ENCODE measurements at places on chromosomes 2 and 18. TPM values are rescaled to one million over a fixed set of nuclear protein-coding genes. Genes with fewer than 3 reads are reported as not detected.

- DNase-seq = no peak
These were observed 23.6 kb upstream of the LHCGR start for GRCh38 chr2:48779019-48779716.

- DNase-seq = no peak
These were observed 80.8 kb downstream of the COLEC12 start for GRCh38 chr18:419541-420175.

DNA sequence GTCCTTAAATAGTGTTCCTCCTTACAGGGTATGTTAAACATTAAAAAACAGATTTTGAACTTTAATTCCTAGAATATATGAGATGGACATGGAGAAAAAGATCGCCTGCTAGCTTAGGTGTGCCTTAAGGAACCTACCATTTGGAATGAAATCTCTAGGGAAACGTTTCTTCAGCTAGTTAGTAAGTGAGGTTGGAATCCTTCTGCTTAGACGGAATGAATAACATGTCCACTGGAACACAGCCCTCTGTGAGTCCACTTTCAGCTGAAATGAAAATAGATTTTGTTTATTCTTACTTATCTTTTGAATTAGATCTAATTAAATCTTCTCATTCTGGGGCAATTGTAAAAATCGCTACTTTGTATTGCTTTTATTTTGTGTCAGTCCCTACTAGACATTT is 28.4 kb downstream of the NAB1 start:
- no peak for DNase-seq

DNA sequence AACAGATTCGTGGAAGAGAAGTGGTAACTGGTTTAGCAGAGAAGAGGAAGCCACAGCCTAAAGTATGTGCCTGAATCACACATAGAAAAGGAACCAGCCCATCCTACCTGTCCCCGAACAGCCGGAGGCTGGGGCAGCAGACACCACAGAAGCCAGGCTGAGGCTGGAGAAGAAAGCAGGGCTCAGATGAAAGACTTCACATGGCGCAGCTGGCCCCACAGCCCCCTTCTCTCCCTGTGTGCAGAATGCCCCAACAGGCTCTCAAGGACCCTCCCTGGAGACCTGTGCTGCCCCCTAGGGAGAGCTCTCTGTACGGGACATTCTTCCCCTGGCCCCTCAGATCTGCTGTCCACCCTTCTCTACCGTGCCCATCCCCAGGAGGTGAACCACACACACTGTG is 83.5 kb upstream of the RAB12 start:
- DNase-seq = no peak

GRCh38 chr18:49934457-49934856 is 121.1 kb upstream of the ACAA2 start:
- no peak for DNase-seq

GRCh38 chr2:39119732-39120520 is 925 bp downstream of the SOS1 start:
- DNase-seq = peak; percentile 91

- no peak for DNase-seq
These were observed 29.6 kb upstream of the ORC2 start for GRCh38 chr2:200993097-200993496.

GRCh38 chr18:2853926-2854664 is 7.3 kb downstream of the EMILIN2 start:
- no peak for DNase-seq

GRCh38 chr18:25278394-25278793 is 73.6 kb downstream of the ZNF521 start:
- DNase-seq = no peak

DNA sequence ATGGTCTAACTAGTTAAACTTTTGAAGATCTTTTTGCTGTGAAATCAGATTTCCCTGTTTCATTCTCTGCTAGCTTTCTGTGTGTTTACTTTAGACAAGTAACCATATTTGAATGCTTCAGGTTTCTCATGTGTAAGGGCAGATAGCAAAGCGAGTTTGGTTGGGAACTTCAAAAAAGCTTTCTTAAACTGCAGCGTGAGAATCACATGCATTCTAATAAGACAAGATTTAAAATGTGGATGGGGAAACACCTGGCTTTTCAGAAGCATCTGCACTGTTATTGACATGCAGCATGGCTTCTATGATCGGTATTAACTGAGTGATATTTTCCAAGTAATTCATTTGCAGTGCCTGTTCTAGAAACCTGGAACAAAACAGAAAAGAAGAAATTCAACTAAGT is 119.3 kb downstream of the ABCA12 start:
- DNase-seq = no peak

GRCh38 chr18:74251297-74252038 is 40.3 kb downstream of the CYB5A start:
- peak; percentile 57 for DNase-seq

DNA sequence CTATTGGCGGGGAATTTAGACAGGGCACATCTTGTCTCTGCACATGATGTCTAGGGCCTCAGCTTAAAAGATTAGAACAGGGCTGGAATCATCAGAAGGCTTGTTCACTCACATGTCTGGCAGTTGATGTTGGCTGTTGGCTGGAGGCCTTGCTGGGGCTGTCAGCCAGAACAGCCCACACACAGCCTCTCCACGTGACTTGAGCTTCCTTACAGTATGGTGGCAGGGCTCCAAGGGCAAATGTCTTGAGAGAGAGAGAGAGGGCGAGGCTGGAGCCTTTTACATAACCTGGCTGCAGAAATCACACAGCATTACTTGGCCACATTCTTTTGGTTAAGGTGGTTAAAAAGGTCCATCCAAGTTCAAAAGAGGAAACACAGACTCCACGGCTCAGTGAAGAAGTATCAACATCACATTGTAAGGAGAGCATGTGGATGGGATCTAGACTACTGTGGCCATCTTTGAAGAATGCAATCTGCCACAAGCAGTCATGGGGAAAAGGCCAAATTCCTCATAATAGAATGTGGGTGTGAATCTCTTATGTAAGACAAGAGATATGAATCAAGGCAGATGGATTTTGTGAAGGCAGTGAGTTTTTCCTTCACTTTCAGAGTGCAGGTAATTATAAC is 30.4 kb downstream of the SRSF7 start:
- DNase-seq = peak; percentile 91

DNA sequence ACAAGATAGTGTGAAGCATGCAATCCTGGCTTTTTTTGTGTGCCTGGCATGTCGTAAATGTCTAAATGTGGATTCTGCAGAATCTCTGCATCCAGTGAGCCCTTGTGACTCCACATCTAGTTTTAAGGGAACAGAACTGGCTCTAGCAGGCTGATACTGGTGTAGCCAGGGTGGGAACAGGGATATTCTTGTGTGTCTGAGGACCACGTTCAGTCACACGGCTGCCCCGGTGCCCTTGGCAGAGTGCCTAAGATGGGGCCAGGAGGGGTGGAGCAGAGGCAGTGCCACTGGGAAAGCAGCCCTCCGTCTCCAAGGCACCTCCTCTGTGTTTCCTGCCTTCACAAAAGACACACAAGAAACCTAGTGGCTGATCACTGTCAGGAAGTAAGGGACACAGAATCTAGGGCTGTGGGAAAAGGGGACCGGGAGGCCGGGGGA is 91.5 kb upstream of the PARD3B start:
- peak; percentile 30 for DNase-seq

DNA sequence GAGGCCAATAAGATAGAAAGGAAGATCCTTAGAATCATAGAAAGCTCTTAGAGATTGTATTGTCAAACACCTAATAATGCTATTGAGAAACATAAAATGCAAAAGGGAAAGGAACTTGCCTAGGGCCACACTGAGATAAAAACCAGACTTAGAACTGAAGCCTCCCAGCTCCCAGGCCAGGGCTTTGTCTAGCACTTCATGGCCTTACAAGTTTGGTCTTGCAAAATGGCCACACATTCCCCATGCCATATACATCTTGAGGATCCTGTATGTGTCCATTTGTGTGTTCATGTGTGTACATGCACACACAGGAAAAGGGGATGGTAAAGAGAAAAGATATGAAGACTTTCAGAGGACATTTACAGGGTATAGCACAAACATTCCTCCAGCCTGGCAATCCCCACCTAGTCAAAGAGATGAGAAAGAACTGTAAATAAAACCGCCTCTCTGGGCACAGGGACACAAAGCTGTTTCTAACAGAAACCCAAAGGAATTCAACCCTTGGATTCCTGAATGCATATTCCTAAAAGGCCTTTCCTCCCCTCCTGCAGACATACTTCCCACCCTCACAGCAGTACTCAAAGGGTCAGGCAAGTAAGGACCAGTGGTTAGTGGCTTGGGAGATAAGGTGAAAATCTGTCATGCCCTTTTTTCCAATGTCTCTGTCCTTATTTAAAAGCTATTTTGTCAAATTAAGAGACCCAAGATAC is 99.7 kb upstream of the KLHL29 start:
- DNase-seq = no peak

GRCh38 chr18:41624460-41624859 is 330.6 kb upstream of the PIK3C3 start:
- DNase-seq = no peak

- no peak for DNase-seq
These were observed 42.4 kb upstream of the MTIF2 start for GRCh38 chr2:55311444-55311870.

DNA sequence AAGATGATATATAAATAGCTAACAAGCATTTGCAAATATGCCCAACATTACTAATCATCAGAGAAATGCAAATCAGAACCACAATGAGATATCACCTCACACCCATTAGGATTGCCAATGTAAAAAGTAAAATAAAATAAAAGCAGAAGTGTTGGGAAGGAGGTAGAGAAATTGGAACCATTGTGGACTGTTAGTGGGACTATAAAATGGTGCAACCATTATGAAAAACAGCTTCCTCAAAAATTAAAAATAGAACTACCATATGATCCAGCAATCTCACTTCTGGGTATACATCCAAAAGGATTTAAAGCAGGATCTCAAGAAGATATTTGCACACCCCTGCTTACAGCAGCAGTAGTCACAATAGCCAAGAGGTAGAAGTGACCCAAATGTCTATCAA is 99.8 kb upstream of the DAPL1 start:
- no peak for DNase-seq

GRCh38 chr2:100902817-100903405 is 83.0 kb downstream of the NPAS2 start:
- DNase-seq = peak; percentile 83

DNA sequence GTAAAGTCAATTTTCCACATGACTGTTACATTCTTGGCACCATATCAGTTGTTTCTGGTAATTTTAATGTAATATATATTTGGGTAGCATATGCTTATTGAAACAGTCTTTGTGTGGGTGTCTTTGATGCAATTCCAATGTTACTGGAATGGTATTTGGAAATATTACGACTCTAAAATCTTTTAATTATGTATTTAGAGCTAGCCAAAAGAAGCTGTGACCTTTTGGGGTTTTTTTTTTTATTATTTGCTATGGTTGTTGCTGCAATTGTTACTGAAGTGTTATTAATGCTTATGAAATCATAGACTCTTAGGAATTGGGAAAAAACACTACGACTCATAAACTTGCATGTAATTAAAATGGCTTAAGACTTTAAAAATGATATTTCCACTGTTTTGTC is 95.9 kb downstream of the AOX1 start:
- DNase-seq = no peak

GRCh38 chr2:28768422-28768821 is 16.8 kb downstream of the PPP1CB start:
- no peak for DNase-seq

DNA sequence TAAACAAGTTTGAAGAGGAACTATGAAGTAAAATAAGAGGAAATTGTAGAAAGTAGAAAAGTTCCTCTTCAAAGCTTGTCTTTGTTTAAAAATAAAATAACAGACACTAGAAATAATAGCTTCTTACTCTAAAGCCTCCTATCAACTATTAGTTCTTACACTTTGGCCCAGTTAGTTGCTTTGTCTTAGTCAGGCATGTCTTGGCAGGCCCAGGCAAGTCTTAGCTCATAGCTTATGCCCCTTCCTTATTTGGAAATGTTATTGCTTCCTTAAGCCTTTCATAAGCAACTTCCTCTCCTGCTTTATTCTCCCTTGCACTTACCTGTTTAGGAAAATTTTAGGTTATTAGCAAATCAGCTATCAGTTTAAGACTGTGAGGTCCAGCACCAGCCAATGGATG is 950.6 kb upstream of the LRATD1 start:
- no peak for DNase-seq

DNA sequence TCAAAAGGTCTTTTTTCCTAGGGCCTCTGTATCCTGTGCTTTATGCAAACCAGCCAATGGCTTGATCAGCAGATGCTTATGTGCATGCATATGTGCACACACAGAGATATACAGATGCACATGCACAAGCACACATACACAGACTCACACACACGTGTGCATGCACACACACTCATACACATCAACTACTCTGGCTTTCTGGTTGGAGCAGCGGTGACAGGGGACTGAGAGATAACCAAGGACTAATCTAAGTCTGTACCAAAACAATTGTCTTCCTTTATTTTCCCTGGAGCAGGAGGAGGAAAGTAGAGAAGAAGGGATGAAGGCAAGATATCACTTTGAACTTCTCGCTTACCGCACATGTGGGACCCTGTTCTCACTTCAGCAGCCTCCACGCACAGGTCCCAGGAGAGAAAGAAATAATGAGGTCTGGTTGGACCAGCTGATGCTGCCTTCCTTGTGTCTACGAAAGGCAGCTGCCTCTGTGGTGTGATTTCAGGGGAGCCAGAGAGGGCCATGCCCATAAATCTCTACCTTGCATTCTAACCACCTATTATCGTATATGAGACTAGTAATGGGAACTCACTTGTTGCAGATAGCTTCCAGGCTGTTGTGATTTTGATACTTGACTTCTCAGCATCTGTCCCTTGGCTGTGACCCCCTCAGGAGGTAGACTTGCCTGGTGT is 338.0 kb downstream of the EN1 start:
- DNase-seq = no peak

DNA sequence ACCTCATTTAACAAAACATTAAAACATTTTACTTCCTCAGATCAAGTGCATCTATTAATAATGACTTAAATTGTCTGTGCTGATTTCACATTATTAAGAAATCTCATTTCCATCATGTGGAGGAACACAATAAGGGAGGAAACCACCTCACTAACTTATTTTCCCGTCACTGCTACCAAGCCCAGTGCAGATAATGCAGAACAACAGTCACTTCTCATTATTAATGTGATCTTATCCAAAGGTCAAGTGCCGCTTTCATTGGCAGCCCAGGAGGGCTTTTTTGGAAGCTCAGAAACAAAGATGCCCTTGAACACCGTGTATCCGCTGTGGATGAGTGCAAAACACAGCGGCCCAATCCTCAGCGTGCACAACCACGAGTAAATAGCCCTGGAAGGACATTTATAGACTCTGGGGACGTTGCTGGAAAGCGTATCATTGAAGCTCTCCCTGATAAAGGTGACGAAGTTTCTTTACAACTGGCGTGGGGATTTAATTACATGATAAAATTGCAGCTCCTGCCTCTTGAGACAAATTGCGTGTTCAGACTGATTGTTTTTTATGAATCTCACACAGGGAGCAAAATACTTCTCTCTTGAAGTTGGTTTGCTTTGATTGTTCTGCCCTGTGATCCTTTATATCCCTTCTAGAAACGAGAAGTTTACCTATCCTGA is 13.2 kb downstream of the ASB18 start:
- DNase-seq = no peak

- no peak for DNase-seq
These were observed 149.3 kb upstream of the PGAP1 start for GRCh38 chr2:197075754-197076337.

The ALPP gene
- polyA plus RNA-seq = 0.28 TPM

The SERPINB10 gene
- 1.5 TPM for polyA plus RNA-seq

The ALPG gene
- polyA plus RNA-seq = not detected

The ZSCAN30 gene
- polyA plus RNA-seq = 19.9 TPM

The STK39 gene
- polyA plus RNA-seq = 20.8 TPM

The SNORC gene
- polyA plus RNA-seq = 1.5 TPM

The HOXD11 gene
- not detected for polyA plus RNA-seq

The ANKRD30B gene
- not detected for polyA plus RNA-seq

The B3GNT7 gene
- polyA plus RNA-seq = 0.92 TPM

The TNS1 gene
- 122 TPM for polyA plus RNA-seq

The CEBPZ gene
- 43.6 TPM for polyA plus RNA-seq

The HOXD13 gene
- not detected for polyA plus RNA-seq

The GNLY gene
- polyA plus RNA-seq = 2.1 TPM

The FRZB gene
- polyA plus RNA-seq = 11.9 TPM
